ENCODE measurements at places on chromosomes 7 and 10.

DNA sequence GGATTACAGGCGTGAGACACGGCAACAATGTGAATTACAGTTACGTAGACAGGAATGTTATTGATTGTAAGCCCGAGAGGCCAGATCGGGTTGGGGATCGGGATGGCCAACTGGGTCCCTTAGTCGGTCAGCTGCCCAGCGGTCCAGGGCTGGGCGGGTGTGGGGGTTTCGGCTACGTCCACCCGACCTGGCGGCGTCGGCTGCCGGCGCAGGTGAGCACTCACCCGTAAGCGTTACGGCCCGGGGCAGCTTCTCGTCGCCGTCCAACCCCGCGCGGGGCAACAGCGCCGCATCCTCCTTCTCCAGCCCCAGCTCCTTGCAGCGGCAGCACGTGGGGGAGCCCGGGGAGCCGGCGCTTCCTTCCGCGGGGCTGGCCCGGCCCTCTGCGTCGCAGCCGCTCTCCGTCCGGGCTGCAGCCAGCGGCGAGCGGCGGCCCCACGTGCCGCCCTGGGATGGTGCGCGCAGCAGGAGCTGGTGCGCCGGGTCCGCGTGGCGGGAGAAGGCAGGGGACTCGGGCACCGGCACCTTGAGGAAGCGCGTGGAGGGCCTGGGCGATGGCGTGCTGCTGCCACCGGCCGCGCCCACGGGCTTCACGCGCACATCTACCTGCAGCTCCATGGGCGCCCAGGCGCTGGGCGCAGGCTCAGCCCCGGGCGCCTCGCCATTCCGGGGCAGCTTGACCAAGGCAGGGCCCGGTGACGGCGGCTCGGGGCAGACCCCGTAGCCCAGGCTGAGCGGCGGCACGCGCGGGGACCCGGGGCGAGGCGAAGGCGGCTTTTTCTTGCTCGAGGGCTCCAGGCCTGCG lies 609 bp downstream of the KLRG2 start:
- DNase-seq: no peak

DNA sequence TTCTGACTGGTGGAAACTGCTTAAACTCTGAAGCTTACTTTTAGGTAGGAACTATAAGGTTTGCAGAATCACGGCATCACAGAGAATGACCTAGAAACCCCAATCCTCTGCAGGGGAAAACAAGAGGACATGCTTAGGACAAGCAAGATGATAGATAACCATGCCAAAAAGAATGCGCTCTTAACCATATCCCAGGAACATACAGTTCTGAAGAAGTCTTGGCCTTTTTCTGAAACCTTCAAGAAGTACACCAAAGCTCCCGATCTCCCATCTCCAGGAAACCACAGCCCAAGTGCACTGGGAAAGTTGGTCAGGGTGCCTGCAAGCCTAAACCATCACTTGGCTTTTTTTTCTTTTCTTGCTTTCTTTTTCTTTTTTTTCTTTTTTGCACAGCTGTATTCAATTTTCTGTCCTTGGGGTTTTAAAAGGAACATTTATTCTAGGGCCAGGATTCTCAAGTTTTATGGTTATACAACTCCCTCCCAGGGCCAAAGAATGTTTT lies 12.2 kb upstream of the SVIL start:
- peak; percentile 23 for DNase-seq

GRCh38 chr7:31550432-31550831 lies 36.5 kb downstream of the ITPRID1 start:
- DNase-seq: no peak

GRCh38 chr7:25662841-25663800 lies 434.8 kb upstream of the NPVF start:
- no peak for DNase-seq
